Stimulated activated CD4-positive, alpha-beta T cell treated with anti-CD3 and anti-CD28 coated beads, Interleukin-1b, Interleukin-23, amount 100 ng/mL, for 1 hour (primary cell): ENCODE measurements at places on chromosomes 2 and 18.

- DNase-seq = no peak
Observed at GRCh38 chr2:150522269-150522668, 34.8 kb upstream of the RND3 start.

- no peak for DNase-seq
Observed at GRCh38 chr18:76265497-76266235, 229.4 kb downstream of the ZNF516 start.

DNA sequence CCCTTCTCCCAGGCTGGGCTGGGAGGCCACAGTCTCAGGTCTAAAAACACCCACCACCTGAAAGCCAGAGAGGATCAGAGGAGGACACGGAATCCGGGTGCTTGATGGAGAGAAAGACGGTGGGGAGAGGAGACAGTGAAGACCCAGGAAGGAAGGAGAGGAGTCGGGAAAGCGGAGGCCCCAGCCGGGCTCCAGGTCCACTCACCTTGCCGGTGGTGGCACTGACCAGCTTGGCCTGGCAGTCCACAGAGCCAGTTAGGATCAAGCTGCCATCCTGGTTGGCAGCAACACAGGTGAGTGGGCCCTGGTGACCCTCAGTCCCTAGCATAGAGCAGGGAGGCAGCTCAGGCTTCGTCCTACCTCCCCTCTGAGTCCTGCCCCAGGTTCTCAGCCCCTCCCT lies 4.3 kb downstream of the AAMP start:
- DNase-seq = no peak

DNA sequence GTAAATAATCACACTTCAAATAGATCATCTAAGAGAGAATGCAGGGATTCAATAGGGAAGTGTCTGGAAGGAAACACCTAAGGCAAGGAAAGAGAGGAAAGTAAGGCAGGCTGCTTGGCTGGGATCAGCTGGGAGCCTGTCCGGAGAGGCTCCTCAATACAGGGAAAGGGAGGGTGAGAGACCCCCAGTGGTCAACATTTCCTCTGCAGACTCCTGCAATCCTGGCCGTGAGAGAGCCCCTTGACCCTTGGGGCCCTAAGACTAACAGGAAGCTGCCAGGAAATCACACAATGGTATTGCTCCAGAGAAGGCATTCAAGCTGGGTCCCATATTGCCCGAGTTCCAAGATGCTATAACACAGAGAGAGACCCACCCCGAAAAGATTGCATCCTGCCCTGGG lies 549.4 kb downstream of the NYAP2 start:
- no peak for DNase-seq

DNA sequence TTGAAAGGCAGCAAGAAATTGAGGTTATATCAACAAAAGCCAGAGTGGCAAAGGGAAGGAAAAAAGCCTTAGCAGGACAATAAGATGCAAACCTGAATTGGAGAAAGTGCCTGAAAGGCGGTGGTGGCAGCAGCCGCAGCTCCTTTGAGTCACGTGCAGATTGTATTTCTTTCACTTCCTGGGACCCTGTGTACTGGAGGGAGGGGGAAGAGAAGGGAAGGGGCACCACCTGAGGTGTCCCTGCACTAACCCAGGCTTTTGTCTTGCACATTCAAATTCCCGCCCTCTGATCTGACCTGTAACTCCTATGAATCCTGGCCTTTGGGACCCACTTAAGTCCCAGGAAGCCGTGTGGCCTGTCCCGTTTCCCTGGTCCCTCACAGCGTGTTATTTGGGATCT lies 326.1 kb upstream of the SKOR2 start:
- DNase-seq = no peak
